Caki2 (cell line): ENCODE measurements at places on chromosomes 2 and 18.

DNA sequence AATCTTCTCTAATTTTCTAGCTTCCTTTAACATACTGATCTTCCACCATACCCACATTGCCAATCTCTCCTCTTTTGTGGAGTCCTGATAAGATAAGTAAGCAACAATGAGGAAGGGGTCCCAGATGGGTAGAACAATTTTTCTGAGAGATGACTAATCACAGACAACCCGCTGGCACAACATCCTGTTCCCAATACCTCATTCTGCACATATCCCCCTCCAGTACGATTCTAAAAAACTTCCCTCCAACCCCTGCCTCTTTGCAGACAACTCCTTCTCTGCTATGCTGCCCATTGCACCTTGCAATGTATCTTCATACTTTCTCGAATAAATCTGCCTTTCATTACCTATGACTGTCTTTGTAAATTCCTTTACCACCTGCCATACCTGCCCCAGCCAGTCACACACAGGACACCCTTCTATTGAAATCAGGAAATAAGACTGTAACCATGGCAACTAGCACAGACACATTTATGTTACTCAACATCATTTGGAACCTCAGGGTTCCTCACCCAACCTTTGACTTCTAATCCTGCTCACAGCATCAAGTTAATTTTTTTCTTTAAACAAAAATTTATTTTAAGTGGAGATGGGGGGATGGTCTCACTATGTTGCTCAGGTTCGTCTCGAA lies 7.4 kb upstream of the EXOC6B start:
- DNase-seq: no peak

DNA sequence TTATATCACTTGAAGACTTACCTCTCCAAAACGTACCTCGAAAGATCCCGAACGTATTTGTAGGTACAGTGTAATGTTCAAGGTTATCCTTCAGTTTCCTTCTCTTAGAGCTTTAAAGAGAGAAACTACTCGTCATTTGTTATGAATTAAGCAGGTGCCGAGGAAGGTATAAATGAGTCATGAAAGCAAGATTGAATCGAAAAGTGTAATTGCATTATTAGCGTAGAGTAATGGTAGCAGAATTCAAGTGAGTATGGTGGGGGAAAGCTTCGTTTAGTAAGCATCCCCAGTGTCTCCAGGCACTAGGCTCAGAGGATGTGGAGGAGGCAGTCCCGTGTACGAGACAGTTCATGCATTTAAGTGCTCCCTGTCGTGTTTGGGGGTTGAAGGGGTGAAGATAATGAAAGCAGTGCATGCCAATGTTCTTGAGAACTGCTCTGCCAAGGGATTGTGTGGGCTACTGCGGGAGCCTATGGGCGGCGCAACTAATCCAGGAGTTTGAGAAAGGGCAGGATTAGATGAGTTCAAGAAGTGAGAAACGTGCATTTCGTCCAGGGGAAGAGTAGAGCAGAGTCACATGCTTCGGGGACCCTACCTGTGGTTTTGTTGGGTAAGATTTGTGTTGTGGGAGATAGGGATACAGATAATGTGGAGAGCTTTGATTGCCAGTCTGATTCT lies 858 bp downstream of the POLR1B start:
- DNase-seq: peak; percentile 41

- DNase-seq: peak; percentile 87
Observed at GRCh38 chr2:46229134-46230063, 67.8 kb upstream of the EPAS1 start.

GRCh38 chr18:47163241-47163640 lies 12.9 kb downstream of the IER3IP1 start:
- peak; percentile 33 for DNase-seq

DNA sequence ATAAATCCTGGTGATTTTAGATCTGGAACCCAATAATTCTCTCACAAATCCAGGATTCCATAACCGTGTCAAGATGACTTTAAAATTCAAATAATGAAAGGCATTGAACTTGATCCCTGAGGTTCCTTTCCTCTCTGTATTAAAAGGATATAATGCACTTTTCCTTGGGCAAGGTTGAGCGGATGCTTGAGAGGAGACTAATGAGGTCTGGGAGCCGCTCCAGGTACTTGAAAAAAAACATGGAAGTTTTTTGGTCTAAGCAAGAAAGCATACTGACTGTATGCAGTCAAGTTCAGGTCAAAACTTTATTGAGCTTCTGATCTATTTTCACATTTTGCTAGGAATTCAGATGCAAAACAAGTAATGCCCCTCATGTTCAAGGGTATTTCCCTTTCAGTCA lies 318.5 kb downstream of the RAD51AP2 start:
- no peak for DNase-seq

DNA sequence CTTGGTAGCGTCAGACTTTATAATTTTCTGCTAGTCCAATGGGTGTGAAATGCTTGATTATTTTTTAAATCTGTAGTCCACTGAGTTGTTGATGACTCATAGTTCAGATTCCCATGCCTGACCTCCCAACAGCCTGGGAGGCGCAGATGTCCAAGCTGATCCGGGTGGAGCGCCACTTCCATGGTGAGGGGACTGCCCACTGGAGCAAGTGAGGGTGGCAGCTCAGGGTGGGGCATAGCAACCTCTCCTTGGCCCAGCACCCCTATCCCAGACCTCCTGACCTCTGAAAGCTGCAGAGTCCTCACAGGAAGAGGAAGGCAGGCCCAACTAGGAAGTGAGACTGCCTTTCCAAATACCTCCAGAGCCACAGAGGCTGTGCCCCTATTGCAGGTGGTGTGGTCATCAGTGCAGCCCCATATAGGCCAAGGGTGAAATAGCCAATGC lies 4.4 kb downstream of the MAL start:
- peak; percentile 90 for DNase-seq

GRCh38 chr2:57372237-57372984 lies 674.2 kb upstream of the VRK2 start:
- DNase-seq: no peak

DNA sequence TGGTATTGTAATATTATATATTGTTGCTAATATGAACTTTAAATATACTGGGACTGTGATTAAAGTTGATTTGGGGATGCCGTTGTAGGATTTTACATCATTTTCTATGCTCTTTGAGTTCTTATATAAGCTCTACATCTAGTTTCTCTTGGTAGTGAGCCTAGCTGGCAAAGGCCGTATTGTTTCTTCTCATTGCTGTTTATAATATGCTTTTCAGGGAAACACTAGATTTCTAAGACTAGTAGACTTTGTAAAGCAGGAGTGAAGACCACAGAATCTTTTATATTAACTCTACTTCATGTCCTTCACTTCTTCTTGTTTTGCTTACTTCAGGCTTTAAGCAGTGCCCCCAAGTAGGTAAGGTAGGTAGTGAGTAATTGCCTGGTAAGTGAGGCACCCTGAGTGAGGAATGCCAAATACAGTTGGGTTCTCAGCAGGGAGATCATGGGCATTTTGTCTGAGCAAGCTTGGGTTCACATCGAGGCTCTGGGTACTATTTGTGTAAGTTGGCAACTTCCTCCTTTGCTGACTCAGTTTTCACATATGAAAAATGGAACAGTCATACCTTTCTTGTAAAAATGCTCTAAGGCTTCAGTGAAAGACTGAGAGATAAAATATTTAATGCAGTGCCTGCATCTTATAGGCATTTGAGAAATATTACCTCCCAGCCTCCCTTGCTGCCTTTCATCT lies 96.4 kb downstream of the RNF144A start:
- no peak for DNase-seq

GRCh38 chr2:74836675-74837401 lies 2.9 kb downstream of the HK2 start:
- DNase-seq: no peak
